ENCODE measurements at places on chromosomes 3 and 15.

DNA sequence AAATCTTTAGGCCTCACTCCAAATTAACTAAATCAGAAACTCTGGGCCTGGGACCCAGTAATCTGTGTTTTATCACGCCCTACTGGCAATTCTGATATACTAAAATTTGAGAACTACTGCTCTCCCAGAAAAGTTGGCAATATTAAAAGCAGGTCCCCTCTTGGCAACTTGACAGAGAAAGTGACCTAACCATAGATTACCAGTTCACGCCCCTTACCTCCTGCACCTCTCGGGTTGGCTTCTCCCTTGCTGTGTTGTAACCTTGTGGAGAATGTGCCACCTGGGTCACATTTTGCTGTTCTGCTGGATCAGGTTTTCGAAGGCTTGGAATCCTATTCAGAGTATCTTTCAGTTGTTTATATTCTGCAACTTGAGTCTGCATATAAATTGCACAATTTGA is 59.1 kb downstream of the GOLIM4 start:
- DNase-seq, result no peak

DNA sequence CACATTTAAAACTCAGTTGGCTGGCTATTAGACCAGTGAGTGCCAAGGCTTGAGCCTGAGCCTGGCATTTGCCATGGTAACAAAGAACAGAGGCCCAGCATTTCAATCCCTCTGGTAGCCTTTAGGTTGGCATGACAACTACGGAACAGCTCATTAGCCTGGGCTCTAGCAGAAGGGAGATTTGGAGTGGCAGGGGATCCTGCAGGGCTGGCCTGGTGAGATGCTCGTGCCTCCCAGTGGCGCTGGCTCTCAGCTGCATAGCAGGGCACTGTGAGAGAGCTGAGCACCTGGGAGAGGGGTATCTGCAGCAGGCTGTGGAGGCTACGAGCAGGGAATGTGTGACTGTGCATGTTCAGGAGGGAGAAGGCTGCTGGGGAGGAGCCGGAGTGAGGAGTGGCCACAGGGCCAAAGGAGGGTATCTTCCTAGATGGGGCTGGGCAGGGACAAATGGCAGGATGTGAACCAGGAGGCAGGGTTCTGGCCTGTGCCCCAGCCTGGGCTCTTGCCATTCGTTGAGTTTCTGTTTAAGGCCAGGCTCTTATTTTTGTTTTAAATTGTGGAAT is 5.6 kb upstream of the ABTB1 start:
- DNase-seq, result no peak

DNA sequence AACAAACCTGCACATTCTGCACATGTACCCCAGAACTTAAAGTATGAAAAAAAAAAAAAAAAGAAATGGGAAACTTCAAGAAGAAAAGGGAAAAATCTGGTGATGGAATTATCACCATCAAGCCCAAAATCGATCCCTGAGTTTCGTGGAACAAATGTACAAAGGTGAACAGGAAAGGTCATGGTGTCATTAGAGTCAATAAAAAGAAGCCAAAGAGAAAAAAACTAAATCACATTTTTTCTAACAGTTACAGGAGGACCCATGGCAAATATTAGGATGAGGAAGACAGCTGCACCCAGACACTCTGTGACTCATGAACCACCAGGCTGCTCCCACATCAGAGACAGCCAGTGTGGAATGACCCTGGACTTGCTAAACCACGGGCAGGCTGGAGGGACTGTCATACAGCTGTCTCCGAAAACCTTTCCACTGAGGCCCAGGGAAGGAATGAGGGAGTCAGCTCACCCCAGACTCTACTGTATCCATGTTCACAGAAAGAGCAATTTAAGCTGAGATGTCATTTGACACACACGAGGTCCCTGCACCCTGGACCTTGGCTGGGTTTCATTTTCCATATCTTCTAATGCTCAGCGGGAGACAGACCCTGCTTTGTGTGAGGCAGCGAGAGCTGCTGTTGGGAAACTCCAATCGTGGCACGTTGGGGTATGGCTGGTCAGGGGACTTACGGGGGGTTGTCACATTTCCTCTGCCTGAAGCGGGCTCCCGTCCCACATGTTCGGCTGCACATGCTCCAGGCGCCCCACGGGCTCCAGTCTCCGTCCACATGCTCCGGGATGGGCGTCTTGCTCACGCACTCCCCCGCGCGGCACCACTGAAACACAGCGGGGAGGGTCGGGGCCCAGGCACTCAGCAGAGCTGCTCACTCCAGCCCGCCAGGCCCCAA is 210.2 kb downstream of the ADAMTS17 start:
- DNase-seq, result no peak

GRCh38 chr3:16509721-16510619 is 3.5 kb downstream of the RFTN1 start:
- DNase-seq, result no peak

DNA sequence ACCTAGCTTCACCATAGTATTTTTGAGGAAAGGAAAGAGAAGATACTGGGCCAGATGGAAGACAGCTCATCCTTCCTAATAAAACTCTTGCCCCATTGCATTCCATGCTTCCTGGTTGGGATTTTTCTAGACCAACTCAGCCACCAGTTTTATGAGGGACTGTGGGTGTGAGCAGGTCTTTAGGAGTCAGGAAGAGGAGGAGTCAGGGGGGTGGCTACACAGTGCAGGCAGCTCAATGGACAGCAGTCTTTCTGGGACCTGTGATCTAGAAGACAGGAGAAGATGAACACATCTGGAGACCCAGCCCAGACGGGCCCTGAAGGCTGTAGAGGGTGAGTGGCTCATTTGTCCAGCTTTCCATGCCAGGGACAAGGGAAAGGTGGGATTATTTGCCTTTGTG is at the start of gene NOX5:
NOX5 (plus strand) TSS at position 242 of the 400 bp plus-strand sequence; CDS start at position 283, 41 bp downstream.
- DNase-seq, result no peak

DNA sequence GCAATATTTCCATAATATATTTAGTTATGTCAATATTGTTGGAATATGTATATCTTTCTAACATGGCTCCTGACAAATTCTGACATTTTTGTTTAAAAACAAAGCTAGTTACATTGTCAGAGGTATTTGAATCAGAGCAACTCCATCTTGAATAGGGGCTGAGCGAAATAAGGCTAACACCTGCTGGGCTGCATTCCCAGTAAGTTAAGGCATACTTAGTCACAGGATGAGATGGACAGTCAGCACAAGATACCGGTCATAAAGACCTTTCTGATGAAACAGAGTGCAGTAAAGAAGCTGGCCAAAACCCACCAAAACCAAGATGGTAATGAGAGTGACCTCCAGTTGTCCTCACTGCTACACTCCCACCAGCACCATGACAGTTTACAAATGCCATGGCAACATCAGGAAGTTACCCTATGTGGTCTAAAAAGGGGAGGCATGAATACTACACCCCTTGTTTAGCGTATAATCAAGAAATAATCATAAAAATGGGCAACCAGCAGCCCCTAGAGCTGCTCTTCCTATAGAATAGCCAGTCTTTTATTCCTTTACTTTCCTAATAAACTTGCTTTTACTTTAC is 30.4 kb downstream of the RPL22L1 start:
- DNase-seq, result no peak

GRCh38 chr15:81322676-81323253 is 1.2 kb downstream of the STARD5 start:
- DNase-seq, result no peak

GRCh38 chr3:115790759-115791158 is 167.4 kb downstream of the GAP43 start:
- DNase-seq, result no peak

GRCh38 chr3:84963137-84963536 is 4.3 kb downstream of the CADM2 start:
- DNase-seq, result no peak

DNA sequence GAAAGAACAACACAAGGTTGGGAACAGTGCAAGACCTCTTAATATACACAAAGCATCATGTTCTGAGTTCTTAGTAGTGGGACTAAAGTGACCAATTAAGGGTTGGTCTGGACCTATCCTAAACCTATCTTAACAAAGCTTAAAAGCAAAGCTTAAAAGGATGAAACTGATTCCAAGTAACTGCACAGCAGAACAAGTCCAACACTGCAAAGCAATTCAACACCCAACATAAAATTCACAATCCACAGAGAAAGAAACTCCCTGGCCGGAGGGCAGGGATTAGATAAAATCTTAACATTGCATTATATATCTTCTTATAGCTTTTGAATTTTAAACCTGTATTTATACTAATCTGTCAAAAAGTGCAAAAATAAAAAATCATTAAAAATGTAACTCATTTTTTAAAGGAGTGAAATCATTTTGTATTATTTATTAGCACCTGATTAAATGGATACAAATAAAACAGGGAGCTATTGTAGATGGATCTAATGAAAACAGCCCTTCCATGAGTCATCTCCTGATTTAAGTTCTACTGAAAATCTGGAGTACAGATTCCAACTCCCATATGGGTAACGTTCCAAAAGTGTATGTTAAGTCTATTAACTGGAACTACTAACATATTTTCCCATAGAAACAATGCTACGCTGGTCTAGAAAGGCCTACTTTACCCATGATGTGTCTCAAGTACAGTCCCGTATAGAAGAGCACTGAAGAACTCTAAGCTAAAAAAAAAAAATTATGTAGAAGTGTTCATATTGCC is 34.9 kb downstream of the PIK3R4 start:
- no peak for DNase-seq

DNA sequence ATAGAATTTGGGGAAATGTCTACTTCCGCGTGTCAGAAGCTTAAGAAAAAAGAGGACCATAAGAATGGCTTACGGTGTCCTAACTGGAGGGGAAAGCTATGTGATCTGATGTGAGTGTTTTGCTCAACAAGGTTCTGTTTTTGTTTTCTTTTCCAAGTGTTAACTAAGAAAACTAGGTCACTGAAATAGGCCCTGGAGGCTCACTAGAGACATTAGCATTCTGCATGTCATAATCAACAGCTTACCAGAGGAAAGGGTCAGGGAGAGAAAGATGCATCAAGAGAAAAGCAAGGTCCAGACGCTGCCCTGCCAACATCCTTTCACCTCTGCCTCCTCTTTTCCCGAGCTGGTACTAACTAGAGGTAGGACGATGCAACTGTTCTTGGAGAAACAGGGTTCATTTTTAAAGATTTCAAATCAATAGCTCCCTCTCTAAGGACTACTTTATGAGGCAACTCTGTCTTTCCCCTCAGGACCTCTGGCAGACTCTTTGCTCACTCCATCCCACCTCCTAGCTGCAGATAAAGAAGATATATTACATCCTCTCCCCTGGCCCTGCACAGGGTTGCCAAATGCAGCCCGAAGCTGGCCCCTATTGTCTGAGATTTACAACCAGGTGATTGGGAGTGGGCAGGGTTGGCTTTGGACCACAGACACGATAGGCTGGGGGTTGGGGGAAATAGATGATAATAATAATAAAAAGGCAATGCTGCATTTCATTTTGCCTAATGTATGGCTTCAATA is 209.9 kb upstream of the SLC2A2 start:
- DNase-seq, result no peak

GRCh38 chr3:128238184-128238489 is 84.9 kb downstream of the EEFSEC start:
- DNase-seq, result no peak

DNA sequence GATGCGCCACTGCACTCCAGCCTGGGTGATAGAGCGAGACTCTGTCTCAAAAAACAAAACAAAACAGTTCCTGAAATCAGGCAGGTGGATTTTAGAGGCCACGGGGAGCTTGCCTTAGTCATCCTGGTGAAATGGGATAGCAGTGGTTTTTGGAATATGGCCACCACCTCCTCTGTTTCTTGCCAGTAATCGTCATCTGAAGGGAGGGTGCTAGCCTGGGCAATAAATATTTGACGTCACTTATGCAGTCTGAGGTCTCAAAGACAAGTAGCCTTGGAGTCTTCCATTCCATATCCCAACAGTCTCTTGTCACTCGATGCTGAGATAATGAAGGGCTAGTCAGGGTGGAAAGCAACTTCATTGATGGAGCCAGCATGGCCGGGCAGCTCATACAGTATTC is 55.2 kb downstream of the KCNAB1 start:
- no peak for DNase-seq

- no peak for DNase-seq
Measured at GRCh38 chr15:39235084-39235795, 345.6 kb upstream of the THBS1 start.

GRCh38 chr3:8405144-8405543 is 96.5 kb upstream of the LMCD1 start:
- DNase-seq, result no peak

DNA sequence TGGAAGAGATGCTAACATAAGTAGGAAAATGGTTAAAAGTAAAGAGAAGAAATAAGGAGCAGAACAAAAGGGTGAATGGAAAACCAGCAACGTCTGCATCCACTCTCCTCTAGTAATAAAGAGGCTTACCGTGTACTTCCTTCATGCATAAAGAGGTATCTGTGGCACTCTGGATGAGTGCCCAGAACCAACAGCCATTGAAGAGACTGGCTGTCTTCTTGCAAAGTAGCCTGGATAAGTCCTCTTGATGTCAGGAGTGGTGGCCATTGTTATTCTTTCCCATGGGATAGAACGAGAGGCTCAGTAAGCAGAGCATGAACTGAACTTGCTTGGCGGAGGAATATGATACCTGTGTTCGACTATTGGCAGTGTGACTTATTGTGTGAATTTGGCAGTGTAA is 186.2 kb upstream of the RASGRP1 start:
- DNase-seq, result no peak

DNA sequence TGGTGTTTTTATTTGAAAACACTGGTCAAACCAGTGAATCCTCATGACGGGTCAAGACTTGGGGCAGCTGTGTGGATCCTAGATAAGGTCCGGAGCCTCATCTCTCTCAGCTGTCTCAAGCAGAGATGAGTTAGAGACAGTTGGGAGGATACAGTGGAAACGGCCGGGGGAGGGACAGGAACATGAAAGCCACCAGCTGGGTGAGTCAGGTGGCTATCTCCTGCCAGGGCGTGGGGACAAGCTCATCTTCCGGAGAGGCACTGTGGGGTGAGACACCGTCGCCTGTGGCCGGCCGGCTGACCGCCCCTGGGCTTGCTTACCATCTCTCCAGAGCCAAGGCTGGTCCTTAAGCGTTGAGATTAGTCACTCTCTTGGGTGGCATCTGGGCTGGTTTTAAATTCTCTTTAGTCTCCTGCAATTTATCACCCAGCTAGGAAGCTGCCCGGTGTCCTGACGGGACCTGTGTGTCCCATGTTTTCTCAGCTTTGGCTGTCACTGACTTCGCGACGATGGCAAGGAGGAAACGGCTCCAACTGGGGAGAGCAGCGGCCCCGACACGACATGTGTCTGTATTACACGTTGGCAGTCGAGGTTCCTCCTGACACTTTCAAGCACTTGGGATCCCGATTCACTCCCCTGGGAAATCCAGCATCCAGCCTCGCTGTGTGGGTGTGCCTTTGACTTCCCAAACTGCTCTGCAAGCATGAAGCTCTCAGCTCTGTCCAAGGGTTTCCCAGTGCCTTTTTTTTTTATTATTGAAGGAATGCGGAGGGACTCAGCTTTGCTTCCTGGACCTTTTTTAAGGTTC is 7.5 kb downstream of the ST8SIA2 start:
- no peak for DNase-seq

- DNase-seq, result no peak
Measured at GRCh38 chr3:185561374-185561943, 9.1 kb upstream of the LIPH start.

- DNase-seq, result no peak
Measured at GRCh38 chr3:185330644-185331043, 32.3 kb upstream of the MAP3K13 start.
